Stimulated activated CD4-positive, alpha-beta T cell treated with anti-CD3 and anti-CD28 coated beads, Interleukin-1b, Interleukin-23, amount 100 ng/mL, for 1 hour (primary cell): ENCODE measurements at places on chromosomes 3 and 15.

GRCh38 chr15:66389098-66389858, 2.6 kb downstream of the MAP2K1 start:
- DNase-seq, result no peak

GRCh38 chr3:185896636-185897035, 41.2 kb downstream of the TRA2B start:
- no peak for DNase-seq

- DNase-seq, result no peak
These were observed 2.8 kb upstream of the SUCLG2 start for GRCh38 chr3:67657192-67657591.

DNA sequence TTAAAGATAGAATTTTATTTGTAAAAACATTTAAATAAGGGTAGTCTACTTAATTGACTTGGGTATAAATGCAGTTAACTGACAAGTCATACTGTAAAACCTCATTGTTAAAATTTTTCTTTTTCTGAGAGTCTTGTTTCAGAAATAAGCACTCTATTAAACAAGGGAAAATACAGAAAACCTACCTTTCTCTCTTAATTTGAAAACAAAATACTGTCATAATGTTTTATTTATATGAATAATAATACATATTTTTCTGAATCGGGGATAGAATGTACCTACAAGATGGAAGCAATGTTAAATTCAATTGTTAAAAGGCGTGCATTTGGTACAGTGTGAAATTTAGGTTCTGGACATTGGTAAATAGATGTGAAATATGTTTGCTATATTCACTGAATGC, 17.8 kb downstream of the ZIC1 start:
- DNase-seq, result no peak

GRCh38 chr15:74141591-74141990, 11.2 kb downstream of the ISLR2 start:
- DNase-seq, result no peak

- no peak for DNase-seq
These were observed 441.9 kb upstream of the THRB start for GRCh38 chr3:24936574-24936973.

GRCh38 chr3:101725890-101726275, 1.5 kb downstream of the CEP97 start:
- DNase-seq, result no peak

DNA sequence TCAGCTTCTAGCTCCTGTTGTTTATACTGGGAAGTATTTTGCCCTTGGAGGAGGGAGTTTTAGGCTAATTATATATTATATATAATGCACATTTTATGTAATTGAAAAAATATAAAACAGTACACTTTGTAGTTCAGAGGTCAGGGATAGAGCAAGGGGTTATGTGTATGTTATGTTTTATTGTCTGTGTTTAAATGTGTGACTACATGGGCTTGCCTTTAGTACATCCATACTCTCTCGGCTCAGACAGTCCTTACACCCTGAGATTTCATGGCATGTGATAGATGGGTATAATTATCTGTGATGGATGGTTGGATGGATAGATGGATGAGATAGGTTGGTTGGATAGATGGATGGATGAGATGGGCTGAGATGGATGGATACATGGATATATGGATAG, 17.4 kb upstream of the ST3GAL6 start:
- no peak for DNase-seq

- DNase-seq, result no peak
These were observed 171.1 kb downstream of the ZBBX start for GRCh38 chr3:167209011-167209410.

DNA sequence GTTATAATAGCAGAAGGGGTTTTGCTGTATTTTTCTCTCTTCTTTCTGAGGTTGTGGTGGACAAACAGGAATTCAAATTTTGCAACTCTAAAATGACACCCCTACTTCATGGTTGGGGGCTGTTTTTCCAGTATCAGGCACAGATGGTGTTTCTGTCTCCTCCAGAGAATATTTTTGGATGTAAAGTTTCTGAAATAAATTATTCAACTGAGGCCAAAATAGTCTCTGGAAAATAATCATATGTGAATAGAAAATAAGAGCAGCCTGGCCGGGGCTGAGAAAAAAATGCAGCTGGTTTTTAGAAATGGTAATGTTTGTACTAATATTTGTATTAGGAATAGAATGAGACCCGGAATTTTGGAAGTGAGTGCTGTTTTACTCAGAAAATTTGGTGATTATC, 121.3 kb upstream of the ADAMTS9 start:
- no peak for DNase-seq

DNA sequence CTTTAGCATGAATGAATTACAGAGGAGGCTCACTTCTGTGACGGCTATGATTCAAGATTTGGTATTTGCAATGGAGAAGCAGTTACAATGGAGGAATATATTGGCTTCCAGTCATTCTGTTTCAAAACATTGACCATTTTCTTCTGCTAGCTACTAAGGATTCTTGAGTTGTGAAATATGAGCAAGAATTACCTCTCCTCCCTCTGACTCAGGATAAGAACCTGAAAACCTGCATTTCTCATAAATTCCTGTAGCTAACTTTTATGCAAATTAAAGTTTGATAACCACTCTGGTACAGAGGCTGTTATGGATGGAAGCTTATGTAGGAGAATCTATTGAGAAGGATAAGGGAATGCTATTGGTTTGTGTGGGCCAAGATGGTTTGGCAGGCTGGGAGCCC, 84.1 kb upstream of the MYRIP start:
- DNase-seq, result no peak

DNA sequence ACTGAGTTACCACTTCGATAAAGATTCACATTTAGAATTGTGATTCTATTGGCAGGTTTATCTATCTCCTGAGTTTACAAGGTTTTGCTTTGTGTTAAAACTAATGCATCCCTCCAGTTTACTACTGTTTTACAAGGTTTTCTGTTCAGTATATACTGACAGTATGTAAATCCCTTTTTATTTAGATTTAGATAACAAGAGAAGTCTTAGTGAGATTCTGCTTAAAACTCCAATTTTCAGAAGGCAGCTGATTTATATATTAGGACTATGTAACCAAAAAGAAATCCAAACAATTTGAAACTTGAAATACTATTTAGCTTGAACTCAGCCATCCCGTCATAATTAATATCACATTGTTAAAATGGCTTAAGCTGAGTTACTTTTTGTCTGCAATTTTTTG, 619.2 kb downstream of the NAALADL2 start:
- DNase-seq, result no peak

- no peak for DNase-seq
These were observed 559.8 kb upstream of the CBLB start for GRCh38 chr3:106428565-106428994.

DNA sequence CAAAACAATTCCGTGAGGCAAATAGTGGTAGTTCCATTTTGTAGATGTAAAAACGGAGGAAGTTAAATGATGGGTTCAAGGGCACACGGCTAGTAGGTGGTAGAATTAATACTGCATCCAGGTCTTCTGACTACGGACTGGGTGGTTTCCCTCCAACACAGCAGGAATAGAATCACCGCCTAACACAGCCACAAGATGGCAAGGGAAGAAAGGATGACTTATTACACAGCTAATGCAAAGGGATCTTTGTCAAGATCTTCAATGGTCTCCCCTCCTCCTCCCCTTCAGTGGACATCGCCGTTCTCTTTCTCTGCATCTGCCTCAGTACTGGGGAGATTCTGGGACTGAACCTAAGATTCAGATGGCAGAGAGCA, 524 bp upstream of the TOPBP1 start:
- no peak for DNase-seq

- DNase-seq, result no peak
These were observed 256.4 kb downstream of the TLE3 start for GRCh38 chr15:69841113-69841828.

DNA sequence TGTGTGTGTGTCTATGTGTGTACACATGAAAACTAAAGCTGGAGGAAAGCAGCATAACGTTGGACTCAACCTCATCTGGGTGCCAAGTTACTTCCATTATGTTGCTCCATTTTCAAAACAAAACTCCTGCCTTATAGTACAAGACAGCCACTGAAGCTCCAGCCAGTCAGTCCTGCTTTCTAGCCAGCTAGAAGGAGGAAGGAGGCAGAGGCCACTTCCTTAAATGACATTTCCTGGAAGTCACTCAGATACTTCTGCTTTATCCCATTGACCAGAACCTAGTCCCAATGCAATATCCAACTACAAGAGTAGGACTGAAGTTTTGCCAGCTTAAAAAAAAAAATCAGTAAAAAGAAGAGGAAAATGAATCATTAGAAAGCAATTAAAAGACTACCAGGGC, 31.7 kb downstream of the CADPS start:
- DNase-seq, result no peak

GRCh38 chr3:132723024-132723950, 1.1 kb upstream of the NPHP3 start:
- DNase-seq, result no peak

- DNase-seq, result no peak
These were observed 15.3 kb downstream of the SNX33 start for GRCh38 chr15:75662823-75663519.

DNA sequence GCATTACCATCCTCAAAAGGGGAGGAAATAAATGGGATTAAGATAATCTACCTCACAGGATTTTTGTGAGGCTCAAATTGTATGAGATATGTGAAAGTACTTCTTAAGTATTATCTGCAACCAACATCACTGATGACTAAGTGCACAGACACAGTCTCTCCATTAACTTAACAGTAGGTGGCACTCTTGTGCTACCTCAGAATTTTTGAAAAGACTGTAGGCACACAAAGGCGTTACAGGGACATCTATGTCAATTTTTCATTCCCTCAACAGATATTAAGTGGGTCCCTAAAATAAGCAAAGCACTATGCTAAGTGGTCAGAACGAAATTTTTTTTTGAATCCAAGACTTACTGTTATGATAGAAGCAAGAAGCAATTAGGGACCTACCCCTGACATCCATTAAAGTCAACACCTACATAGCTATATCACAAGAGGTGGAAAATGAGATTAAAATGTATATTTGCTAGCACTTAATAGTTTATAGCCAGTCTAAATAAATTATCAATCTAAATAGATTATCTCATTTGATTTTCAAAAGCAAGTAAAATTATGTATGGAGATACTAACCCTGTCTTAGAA, 52.9 kb downstream of the RYK start:
- DNase-seq, result no peak

DNA sequence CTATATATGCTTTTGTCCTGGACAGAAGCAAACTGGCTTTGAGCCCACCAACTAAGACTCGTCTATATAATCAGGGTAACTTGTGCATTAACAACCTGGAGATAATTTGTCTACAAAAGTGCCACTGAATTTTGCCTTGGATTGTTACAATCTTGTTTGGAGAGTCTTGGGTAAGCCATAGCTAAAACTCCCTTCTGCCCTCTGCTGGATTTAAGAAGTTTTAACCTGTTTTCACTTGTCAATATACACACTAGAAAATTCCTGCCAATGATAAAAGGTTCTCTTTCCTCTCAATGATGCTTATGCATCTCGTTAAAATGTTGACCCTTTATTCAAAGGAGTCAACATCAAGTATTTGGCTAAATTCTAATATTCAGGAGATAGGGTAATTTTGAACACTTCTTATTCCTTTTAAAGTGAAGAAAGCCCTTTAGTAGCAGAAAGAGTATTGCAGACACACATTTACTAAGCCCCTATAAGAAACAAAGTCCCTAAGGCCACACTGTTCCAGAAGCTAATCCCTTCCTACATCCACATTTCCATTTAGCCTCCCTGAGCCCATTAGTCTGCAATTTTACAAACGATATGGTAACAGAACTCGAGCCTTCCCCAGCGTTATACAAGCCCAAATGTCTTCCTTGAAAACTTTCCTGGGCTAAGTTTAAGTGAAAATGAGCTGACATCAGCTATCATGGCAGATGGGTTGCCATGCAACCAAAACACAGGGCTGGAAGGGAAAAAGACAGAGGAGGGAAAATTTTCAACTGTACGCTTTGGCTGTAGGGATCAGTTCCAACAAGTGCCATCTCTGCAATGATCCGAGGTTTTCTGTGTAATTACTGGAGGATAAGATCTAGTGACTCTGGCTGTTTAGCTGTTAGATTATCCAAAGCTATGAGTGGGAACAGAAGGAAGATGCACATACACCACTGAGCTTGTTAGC, 75.9 kb upstream of the FGF12 start:
- DNase-seq, result no peak

DNA sequence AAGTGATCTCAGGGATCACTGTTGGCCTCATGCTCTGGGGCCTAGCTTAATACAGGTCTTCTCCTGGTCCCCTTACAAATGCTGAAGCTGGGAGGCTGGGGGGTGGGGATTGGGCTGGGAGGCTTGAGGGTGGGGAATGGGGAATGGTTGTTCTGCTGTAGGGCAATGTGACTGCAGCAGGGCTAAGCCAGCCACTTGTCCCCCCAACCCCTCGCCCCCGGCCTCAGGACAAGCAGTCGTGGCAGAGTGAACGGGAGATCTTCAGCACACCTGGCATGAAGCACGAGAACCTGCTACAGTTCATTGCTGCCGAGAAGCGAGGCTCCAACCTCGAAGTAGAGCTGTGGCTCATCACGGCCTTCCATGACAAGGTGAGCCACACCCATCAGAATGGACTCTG, 17.2 kb upstream of the EXOG start:
- DNase-seq, result no peak

GRCh38 chr3:56251343-56251945, 216.8 kb downstream of the ERC2 start:
- DNase-seq, result no peak

- DNase-seq, result no peak
These were observed 55.7 kb downstream of the LMCD1 start for GRCh38 chr3:8557298-8557697.

GRCh38 chr3:134527037-134527436, 41.2 kb downstream of the CEP63 start:
- DNase-seq, result no peak

GRCh38 chr3:139537361-139537760, 2.2 kb downstream of the RBP1 start:
- DNase-seq, result no peak

DNA sequence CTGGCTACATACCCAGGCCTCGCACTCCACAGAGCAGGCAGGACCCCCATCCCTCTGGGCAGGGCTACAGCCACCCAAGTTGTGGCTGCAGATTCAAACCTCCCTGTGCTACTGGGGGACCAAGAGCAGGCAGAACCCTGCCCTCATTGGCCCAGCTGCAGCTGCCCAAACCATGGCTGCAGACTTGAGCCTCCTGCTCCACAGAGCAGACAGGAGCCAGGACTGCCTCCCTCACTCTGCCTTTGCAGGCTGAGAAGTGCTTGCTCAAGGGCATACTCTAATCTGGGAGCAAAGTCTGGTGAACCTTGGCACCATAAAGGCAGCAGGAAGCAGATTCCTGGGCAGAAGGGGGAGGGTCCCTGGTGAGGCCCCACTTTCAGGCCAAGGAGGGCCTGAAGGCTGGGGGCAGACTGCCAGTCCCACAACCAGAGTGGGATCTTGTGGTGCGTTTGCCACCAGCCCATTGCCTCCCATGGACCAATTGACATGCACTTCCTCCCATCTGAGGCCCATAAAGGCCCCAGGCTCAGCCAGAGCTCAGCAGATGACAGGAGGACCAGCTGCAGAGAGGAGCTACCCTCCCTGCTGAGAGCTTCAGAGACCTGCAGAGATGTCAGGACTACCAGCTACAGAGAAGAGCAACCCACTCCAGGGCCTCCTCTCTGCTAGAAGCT, 64.2 kb upstream of the EPHA6 start:
- no peak for DNase-seq
